Naive thymus-derived CD4-positive, alpha-beta T cell (primary cell): ENCODE measurements at places on chromosomes 5 and 9. TPM values are rescaled to one million over a fixed set of nuclear protein-coding genes. Genes with fewer than 3 reads are reported as not detected.

- DNase-seq, result peak; percentile 53
Measured at GRCh38 chr9:121059998-121060636, 10.0 kb upstream of the C5 start.

GRCh38 chr9:88733651-88734421 lies 198.9 kb downstream of the NXNL2 start:
- no peak for DNase-seq

GRCh38 chr9:11159318-11159862 lies 546.6 kb upstream of the PTPRD start:
- DNase-seq, result no peak

GRCh38 chr5:60887096-60887495 lies 43.0 kb upstream of the ELOVL7 start:
- DNase-seq, result no peak

- no peak for DNase-seq
Measured at GRCh38 chr5:95530416-95530815, 24.4 kb downstream of the SKIC3 start.

GRCh38 chr9:95462249-95463147 lies 54.3 kb downstream of the PTCH1 start:
- peak; percentile 91 for DNase-seq

GRCh38 chr9:87639949-87640348 lies 86.0 kb upstream of the CTSL start:
- no peak for DNase-seq

GRCh38 chr9:82247318-82247717 lies 258.7 kb downstream of the SPATA31D1 start:
- no peak for DNase-seq

GRCh38 chr9:1761807-1762206 lies 253.3 kb upstream of the SMARCA2 start:
- DNase-seq, result no peak

DNA sequence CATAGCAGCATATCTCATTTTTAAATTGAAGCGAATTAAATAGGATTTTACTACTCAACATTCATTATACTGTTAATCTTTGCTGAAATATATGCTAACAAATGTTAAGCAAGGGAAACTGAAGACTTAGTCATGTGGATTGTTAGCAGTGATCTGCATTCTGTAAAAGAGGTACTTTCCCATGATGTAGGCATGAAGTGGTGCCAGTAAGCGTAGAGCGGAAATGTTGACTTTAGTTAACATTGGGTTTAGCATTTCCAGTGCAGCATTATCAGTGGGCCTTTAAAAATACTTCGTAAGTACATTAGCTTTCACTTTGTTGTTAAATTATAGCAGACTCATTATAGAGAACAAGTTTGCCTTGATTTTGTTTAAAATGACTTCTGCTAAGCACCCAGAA lies 130.3 kb downstream of the CDC42SE2 start:
- DNase-seq, result peak; percentile 84

GRCh38 chr5:6518298-6519057 lies 69.8 kb downstream of the UBE2QL1 start:
- DNase-seq, result no peak

DNA sequence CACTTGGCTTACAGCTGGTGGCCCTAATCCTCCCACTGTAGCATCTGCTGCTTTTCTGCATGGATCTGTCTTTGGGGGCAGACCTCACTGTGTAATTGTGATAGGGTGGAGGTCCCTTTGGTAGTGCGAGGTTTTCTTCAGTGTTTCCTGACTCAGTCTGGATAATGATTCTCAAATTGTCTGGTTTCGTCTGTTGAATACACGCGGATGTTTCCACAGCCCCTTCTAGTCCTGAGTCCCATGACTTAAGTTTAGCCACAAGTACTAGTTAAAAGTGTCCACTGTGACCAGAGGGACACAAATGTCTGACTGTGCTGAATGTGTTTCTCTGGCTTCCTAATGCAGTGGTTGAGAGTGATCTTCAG lies 70.5 kb downstream of the LMNB1 start:
- no peak for DNase-seq

DNA sequence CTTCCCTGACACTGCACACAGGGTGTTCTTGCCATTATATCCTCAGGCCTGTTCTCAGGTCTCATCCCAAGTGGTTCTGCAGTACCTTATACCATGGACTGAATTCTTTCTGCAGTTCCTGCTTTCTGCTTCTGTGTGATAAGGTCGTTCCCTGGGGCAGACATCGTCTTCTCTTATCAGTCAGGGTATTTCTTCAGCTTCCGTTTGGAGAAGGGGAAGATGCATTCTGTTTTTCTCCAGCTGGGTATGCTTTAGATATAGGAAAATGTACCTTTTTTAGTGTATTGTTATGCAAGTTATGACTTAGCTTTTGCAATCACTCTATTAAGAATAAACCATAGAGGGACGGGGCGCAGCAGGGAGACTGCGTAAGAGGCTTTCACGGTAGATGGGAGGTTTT lies 31.1 kb downstream of the RALGPS1 start:
- DNase-seq, result no peak

DNA sequence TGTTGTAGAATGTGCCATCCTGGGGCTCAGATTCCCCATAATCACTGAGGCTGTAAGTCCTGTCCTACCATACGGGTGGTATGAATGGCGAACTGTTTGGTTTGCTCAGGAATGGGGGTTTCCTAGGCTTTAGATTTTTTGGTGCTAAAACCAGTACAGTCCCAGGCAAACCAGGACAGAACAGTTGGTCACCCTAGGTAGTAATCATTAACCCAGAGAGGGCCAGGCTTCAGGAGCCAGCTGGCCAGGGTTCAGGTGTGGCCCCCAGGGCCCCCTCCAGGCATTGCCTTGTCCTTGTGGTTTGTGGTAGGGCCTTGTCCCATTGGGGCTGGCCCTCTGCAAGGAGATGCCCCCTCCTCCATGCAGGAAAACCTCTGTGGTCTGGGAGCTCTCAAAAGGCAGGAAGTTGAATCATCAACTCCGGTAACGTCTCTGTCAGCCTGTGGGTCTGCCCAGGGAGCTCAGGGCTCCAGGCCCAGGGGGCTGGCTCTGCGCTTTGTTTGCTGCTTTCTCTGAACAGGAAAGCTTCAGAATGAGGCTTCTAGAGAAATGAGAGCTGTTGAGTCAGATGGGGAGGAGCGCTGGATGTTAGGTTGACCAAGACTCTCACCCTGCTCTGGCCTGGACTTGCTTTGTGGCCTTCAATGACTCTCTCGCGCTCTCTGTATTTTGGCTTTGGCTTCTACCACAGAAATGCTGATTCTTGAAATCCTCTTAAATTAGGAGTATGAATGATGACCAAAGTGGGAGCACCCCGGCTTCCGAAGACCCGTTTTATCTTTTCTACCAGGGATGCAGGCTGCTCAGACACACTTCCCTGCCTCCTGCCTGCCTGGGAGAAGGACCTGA lies 22.2 kb upstream of the JADE2 start:
- DNase-seq, result no peak

- peak; percentile 9 for DNase-seq
Measured at GRCh38 chr5:100647461-100648230, 112.5 kb downstream of the FAM174A start.

GRCh38 chr9:123322273-123323195 lies 33.5 kb upstream of the CRB2 start:
- DNase-seq, result peak; percentile 83

DNA sequence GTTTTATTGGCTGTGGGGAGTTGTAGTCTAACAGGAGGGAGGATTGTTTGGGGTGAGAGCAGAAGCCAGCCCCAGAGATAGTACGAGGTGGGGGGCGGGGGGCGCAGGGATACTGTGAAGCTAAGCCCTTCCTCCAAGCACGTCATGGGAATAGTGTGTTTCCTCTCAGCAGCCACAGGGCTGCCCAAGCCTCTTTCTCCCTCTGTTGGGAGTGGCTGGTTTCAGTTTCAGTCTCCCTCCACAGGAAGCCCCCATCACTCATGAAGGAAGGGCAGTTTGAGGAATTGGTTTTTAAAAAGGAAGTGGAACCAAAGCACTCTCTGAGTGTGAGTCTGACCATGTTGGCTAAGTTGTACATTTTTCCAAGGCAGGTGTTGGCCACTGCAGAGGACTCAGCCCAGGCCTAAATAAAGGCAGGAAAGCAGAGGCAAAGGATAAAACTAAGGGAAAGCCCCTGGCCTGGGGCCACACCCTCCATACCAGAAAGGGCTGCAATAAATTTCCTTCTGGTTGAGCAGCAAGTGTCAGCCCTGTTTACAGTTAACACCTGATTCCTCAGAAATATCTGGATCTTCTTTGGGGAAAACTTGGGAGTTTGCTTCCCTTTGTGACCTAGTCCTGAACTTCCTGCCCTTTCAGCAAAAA lies 3.2 kb downstream of the RAB24 start:
- DNase-seq, result peak; percentile 42

DNA sequence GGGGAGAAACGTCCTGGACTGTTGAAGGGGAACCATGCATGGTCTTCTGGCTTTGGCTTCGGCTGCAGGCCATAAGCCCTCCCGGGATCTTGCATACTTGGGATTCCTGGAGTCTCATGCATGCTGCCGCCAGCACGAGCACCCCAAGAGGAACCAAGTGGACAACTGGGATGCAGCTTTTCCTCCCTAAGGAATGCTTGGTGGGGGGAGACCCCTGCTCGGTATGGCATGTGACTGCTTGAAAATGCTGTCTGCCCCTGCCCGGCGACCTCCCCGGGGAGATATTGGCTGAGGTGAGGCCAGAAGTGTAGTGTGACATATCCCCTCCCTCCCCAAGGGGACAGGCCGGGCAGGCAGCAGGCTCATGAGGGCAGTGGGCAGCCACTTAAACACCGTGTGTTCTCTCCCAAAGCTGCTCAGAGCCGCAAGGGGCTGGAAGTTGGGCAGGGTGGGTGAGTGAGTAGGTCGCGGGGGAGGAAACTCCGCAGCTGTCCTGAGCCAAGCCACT lies 15.7 kb downstream of the TMEM171 start:
- DNase-seq, result no peak

- DNase-seq, result no peak
Measured at GRCh38 chr5:169988947-169989346, 8.7 kb upstream of the INSYN2B start.

- DNase-seq, result no peak
Measured at GRCh38 chr5:74380193-74380592, 260.3 kb downstream of the ENC1 start.

- DNase-seq, result no peak
Measured at GRCh38 chr5:73121119-73121463, 716 bp downstream of the TMEM171 start.

DNA sequence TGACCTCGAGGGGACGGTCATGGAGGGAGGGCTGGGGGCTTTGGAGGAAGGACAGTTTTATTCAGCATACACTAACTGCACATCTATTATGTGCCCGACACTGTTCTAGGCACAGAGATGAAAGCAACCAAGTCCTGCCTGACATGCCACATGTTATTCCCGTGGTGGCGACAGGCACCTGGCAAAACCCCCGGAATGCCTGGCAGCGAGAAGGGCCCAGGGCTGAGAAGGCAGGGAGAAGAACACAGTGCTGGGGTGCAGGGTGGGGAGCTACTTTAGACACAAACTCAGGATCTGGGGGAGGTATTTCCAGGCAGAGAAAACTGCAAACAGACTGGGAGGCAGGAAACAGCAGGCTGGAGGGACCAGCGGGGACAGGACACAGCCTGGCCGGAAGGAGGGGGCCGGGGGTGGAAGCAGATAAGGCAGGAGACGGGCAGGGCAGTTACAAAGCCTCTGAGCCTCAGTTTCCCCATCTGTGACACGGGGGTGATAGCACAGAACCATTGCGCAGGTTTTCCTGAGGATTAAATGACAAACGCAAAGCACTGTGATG lies 77.7 kb downstream of the STK10 start:
- DNase-seq, result no peak

GRCh38 chr9:87890837-87891236 lies 8.2 kb downstream of the SPATA31E1 start:
- no peak for DNase-seq

- DNase-seq, result no peak
Measured at GRCh38 chr9:136242918-136243525, 2.6 kb downstream of the QSOX2 start.

GRCh38 chr9:29214690-29215253 lies 1641.5 kb upstream of the C9orf72 start:
- no peak for DNase-seq

DNA sequence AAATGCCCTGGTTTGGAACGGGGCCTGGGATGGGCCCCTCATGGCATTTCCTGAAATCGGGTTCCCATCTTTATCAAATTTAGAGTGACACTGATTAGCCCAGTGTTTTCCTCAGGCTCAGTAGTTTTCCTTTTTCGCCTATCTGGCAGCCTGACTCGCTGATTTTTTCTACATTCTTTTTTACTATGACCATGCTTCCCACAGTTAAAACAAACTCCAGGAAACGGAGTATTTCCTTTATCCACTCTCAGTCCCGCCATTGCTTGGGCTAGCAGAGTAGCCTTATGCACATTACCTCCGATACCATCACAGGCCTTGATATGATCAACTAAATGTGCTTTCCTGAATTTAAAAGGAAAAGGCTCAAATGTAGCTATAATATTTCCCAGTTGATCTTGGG lies 5.5 kb downstream of the OR1Q1 start:
- no peak for DNase-seq

GRCh38 chr5:175922192-175922885 lies 45.8 kb downstream of the THOC3 start:
- DNase-seq, result no peak

DNA sequence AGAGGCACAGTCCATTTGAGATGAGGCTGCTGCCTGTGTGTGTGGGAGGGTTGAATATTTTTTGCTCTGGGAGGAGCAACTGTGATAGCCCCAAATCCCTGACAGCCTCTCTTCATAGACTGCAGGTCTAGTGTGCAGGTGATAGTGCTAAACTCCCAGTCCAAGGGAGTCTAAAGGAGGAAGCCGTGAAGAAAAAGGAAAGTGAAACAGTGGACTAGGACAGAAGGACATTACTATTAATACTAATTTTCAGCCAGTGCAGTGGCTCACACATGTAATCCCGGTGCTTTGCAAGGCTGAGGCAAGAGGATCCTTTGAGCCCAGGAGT lies 295.0 kb downstream of the PDE4D start:
- no peak for DNase-seq

DNA sequence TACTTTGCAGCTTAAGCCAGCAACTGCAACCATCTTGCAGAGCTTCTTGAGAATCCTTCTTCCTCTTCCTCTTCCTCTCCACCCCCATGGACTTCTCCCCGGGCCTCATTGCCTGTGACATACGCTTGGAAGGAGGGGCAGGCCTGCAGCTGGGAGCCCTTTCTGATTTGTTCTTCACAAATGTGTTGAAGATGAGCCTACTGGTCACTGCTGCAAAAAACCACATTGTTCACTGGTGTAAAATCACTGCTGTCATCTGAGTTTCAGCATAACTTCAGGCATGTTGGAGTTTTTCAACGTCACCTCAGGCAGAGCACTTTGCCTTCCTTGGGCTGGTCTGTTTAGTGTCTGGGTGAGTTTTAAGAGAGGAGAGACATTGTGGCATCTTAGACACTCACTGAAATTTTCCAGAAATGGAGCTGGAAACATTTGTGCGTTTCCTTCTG lies 7.9 kb downstream of the TJP2 start:
- DNase-seq, result no peak

GRCh38 chr5:71954329-71954728 lies 152.9 kb upstream of the MAP1B start:
- DNase-seq, result no peak

ADRB2 gene
- total RNA-seq, result 2.8 TPM

FOXD4L4 gene
- 0.30 TPM for total RNA-seq

GLT6D1 gene
- not detected in 2 replicates for total RNA-seq

TRIM41 gene
- 34.3 and 36.5 TPM in 2 replicates for total RNA-seq

QRFP gene
- not detected for total RNA-seq

PCDHA5 gene
- not detected for total RNA-seq

LPCAT1 gene
- total RNA-seq, result 76.8 and 78.3 TPM in 2 replicates

F2RL2 gene
- not detected for total RNA-seq

TRIM14 gene
- total RNA-seq, result 112 and 114 TPM in 2 replicates

PDLIM7 gene
- total RNA-seq, result 63.2 TPM

CXCL14 gene
- total RNA-seq, result not detected

FOXI1 gene
- total RNA-seq, result not detected

KIF20A gene
- 28.4 and 34.1 TPM in 2 replicates for total RNA-seq

PRR7 gene
- 30.4 TPM for total RNA-seq
